ENCODE measurements at places on chromosomes 5 and 9.
A peak's percentile ranks its signal among the peaks of the same experiment; 100 is the strongest.

- no peak for DNase-seq
Observed at GRCh38 chr5:112237456-112237855, 181.6 kb downstream of the EPB41L4A start.

DNA sequence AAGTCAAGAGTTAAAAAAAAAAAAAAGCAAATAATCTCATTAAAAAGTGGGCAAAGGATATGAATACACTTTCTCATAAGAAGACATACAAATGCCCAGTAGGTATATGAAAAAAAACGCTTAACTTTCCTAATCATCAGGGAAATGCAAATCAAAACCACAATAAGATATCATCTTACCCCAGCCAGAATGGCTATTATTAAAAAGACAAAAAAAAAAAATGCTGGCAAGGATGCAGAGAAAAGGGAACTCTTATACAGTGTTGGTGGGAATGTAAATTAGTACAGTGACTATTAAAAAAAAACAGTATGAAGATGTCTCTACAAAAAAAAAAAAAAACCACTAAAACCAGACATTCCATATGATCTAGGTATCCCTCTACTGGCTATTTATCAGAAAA lies 79.4 kb downstream of the LPAR1 start:
- no peak for DNase-seq

GRCh38 chr5:120419127-120419526 lies 45.0 kb upstream of the PRR16 start:
- DNase-seq: no peak

- DNase-seq: no peak
Observed at GRCh38 chr9:73011956-73012355, 59.1 kb upstream of the ALDH1A1 start.

DNA sequence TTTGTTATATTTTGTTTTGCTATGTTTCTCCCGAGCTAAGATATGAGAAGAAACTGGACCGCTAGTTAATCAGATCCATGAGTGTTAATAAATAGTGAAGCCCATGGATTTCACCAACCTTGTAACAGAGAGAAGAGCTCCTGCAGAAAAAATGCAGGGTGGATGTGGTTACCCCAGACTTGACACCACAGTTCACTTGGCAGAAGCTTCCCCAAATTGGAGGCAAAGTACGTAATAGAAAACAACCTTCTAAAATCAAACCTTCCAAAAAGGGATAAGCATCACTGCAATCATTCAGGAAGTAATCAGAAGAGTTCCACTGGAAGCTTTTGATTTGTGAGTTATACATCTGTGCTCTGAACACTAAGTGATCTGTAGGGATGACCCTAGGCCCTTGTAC lies 267.5 kb downstream of the ACTL7B start:
- no peak for DNase-seq

GRCh38 chr5:168015506-168015905 lies 275.9 kb upstream of the WWC1 start:
- DNase-seq: no peak

GRCh38 chr5:78920604-78921003 lies 64.5 kb downstream of the ARSB start:
- DNase-seq: no peak

DNA sequence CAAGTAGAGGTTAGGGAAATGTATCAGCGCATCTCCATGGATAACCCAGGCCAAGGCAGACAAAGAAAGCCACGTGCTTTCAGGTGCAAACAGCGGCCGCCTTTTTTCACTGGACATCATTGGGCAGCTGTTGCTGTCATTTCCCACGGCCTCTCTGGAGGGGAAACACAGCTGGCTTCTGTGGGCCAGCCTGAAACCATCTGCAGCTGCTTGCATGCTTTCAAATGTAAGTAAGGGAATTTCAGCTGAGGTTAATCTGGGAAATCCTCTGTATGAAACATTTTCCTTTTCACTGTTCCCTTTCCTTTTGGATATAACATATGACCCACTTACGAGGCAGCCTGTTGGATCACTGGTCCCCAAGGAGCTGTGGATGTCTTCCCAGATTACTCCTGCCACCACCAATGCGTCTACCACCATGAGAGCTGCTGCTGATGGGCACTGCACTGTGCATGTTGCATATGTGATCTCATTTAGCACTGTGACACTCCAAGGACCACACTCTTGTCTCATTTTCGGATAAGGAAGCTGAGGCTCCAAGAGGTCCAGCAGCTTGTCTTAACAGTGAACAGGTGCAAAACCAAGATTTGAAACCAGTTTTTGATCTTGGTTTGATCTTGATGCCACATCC lies 106.3 kb downstream of the C9orf152 start:
- no peak for DNase-seq

GRCh38 chr5:129973716-129974426 lies 69.6 kb downstream of the CHSY3 start:
- no peak for DNase-seq

DNA sequence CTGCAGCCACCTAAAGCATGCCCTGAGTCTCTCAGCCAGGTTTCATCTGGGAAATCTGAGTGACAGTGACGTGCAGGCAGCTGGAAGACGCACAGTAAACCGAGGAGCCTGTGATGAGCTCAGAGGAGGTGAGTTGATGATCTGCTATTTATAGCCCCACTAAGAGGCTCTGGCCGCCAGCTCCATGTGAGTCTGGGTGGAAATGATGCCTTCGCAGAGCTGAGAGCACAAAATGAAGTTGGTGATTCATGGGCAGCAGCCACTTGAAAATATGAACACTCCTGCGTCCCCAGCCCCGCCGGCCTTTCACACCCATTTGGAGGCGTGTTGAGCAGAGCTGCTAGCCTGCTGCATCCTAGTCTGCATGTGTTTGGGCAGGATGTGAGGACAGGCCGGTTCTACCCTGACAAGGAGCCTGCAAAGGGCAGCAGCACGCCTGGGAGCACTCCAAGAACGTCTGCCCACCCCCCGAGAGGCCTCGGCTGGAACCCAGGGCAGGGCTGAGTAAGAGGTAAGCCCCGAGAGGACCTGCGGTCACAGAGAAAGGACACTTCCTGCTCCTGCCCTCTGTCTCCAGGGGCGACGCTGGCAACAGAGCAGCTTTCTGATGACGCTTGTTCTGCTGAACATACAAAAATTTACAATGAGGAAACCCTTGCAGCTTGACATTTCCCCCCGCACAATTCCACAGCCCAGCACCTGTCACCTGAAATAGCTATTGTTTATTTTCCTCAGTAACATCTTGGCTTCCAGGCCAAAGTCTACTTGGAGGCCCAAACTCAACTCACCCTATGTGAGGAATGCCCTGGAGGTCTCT lies 25.1 kb upstream of the CDKN2AIPNL start:
- DNase-seq: peak; percentile 24

- DNase-seq: no peak
Observed at GRCh38 chr9:133098871-133099270, 22.2 kb downstream of the RALGDS start.

DNA sequence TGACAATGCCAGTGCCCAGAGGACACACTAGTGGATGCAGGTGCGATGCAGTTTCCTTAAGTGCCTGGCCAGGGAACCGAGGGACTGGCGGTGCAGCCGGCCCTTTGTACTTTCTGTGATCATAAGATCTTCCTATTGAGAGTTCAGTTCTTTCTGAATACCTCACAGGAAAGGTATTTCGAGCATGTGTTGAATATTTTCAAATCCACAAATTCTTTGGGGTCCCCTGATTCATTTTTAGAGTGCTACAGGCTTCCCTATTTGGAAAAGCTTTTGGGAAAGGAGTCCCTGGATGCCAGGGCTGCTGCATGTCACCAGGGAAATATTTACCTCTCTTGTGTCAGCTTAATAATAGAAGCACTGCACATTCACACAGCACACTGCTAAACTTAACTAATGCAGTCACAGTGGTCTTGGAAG lies 281.5 kb downstream of the GADD45G start:
- no peak for DNase-seq

GRCh38 chr5:139110526-139111168 lies 87.5 kb downstream of the SIL1 start:
- DNase-seq: no peak

GRCh38 chr5:20832204-20833080 lies 844.4 kb upstream of the CDH18 start:
- DNase-seq: no peak

GRCh38 chr5:68443091-68443490 lies 227.5 kb downstream of the PIK3R1 start:
- DNase-seq: no peak
